Neural crest cell (in vitro differentiated cells): ENCODE measurements at places on chromosomes 5 and 9. TPM values are rescaled to one million over a fixed set of nuclear protein-coding genes. Genes with fewer than 3 reads are reported as not detected.

DNA sequence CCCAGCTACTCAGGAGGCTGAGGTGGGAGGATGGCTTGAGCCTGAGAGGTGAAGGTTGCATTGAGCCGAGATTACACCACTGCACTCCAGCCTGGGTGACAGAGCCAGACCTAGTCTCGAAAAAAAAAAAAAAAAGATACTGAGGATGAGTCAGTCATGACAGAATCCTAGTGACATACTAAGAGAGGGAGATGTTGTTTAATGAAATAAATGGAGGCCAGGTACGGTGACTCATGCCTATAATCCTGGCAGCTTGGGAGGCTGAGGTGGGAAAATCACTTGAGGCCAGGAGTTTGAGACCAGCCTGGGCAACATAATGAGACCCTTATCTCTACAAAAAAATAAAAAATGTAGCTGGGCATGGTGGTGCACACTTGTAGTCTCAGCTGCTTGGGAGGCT lies 107.2 kb downstream of the ZFAND5 start:
- H3K27me3 ChIP-seq: no peaks in the 10 kb centered on the region
- H3K4me1 ChIP-seq: no peaks in the 10 kb centered on the region
- no peak overlapping the region for H3K27ac ChIP-seq
- DNase-seq: no peak
- H3K36me3 ChIP-seq: peaks cover 2% of the 10 kb centered on the region

- no peak overlapping the region for H3K27ac ChIP-seq
- H3K27me3 ChIP-seq: no peaks in the 10 kb centered on the region
- H3K4me3 ChIP-seq: no peak overlapping the region
- no peak for DNase-seq
- H3K36me3 ChIP-seq: no peaks in the 10 kb centered on the region
Observed at GRCh38 chr9:113531919-113532808, 68.6 kb downstream of the RGS3 start.

GRCh38 chr5:135027697-135028615 lies 6.1 kb downstream of the PITX1 start:
- peaks cover 6% of the 10 kb centered on the region for H3K4me1 ChIP-seq
- peaks cover 99% of the 10 kb centered on the region for H3K27me3 ChIP-seq
- no peak for DNase-seq
- no peak overlapping the region for H3K27ac ChIP-seq
- peaks cover 2% of the 10 kb centered on the region for H3K36me3 ChIP-seq
- H3K4me3 ChIP-seq: no peak overlapping the region

- peak overlapping the region; percentile 99 for H3K4me3 ChIP-seq
- H3K27ac ChIP-seq: peak overlapping the region; percentile 99
- H3K4me1 ChIP-seq: peaks cover 51% of the 10 kb centered on the region
- peaks cover 5% of the 10 kb centered on the region for H3K27me3 ChIP-seq
- no peak for DNase-seq
Observed at GRCh38 chr9:128689820-128690683, 1.0 kb downstream of the SET start.

The SPATA31C1 gene
- 1.4 and 1.9 TPM in 2 replicates for total RNA-seq

DNA sequence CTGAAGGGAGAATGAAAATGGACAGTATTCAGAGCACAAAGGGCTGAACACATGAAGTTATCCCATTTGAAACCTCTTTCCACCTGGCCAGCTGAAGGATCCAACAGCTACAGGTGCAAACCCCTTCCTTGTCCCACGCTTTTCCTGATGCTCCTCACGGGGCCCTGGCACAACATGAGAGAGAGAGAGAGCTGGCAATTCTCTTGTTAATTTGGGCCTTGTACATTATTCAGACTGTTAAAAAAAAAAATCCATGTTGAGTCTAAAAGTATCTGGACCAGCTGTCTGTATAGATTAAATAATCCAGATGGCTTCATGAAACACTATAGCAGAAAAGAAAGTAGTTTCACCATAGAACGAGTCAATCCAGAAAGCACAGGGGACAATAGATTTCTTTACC lies 74.1 kb downstream of the HMHB1 start:
- H3K27me3 ChIP-seq: no peaks in the 10 kb centered on the region
- no peaks in the 10 kb centered on the region for H3K36me3 ChIP-seq
- H3K4me3 ChIP-seq: no peak overlapping the region
- no peak for DNase-seq

DNA sequence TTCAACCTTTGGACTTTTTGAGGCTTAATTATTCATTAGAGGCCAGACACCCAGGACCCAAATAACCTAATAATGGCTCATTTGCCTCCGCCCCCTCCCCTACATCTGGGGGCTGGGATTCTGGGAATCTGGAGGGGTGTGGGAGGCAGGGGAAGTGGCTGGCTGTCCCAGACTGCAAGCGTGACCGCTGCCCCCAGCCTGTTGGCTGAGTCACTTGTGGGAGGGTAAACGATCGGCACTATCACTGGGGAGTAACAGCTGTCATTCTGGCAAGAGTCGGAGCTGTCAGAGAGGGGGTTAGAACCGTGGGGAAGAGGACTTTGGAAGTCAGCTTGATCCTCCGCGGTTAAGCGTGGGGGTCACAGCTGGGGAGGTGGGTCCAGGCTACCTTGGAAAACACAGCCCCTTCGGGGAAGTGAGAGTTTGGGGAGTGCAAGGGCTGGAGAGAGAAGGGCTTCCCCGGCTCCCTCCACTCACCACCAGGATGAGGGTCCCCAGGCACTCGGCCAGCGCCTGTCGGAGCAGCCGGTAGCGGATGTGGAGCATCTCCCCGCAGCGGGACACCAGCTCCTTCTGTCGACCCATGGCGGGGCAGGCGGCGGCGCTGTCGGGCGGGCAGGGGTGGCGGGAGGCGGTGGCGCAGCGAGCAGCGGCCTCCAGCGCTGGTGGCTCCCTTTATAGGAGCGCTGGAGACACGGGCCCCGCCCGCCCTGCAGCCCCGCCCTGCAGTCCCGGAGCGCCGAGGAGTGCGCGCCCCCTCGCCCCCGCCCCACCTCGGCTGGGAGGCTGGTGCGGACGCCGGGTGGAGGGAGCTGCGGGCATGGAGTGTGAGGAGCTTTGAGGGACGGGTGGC lies at the start of gene AQP3:
Gene AQP3, minus strand, starts transcription at position 648 of the 853 bp plus-strand sequence. Its CDS starts 63 bp downstream, at position 585.
- H3K27me3 ChIP-seq: peaks cover 13% of the 10 kb centered on the region
- DNase-seq: peak; percentile 57
- peaks cover 15% of the 10 kb centered on the region for H3K4me1 ChIP-seq
- no peak within 1 kb of the TSS for H3K27ac ChIP-seq
- H3K36me3 ChIP-seq: no peaks in the 10 kb centered on the region

The RBM27 gene
- 21.8 and 24.8 TPM in 2 replicates for total RNA-seq

DNA sequence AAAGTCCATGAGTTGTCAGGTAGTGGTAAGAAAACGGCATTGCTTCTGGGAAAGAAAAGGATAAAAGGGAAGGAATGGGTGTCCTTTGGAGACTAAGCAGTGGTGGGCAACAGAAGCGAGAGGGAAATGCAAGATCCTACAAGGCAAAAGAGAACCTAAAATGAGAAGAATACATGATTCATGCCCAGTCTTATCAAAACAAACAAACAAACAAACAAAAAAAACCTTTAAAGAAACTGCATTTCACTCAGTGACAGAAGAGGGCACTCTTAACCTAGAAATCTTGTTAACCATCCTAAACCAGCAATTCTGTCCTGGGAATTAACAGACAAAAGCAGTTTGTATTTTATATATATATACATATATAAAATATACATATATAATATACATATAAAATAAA lies 88.5 kb downstream of the SUSD1 start:
- H3K36me3 ChIP-seq: peaks cover 9% of the 10 kb centered on the region
- peaks cover 3% of the 10 kb centered on the region for H3K4me1 ChIP-seq
- no peak for DNase-seq
- H3K27ac ChIP-seq: no peak overlapping the region
- H3K27me3 ChIP-seq: no peaks in the 10 kb centered on the region
- no peak overlapping the region for H3K4me3 ChIP-seq

DNA sequence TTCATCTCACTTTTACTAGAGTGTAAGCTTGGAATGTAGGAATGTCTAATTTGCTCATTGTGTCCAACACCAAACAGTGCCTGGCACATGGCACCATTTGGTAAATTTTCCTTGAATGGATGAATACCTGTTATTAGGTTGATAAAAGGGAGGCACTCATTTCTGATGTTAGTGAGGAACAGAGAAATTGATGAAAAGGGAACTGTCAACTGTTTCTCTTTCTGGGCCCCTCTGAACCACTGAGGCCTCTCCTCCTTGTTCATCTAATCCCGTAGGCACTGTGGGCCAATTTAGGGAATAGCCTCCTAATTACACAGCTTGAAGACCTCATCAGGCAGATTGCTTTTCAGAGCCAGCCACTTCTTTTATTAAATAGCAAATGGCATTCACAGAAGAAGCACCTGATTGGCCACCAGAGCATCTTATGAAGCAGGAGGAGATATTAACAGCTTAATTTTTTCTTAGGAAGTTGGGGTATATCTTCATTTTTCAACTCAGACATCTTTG lies 22.6 kb downstream of the MRRF start:
- H3K4me1 ChIP-seq: no peaks in the 10 kb centered on the region
- DNase-seq: no peak
- H3K27me3 ChIP-seq: no peaks in the 10 kb centered on the region
- H3K4me3 ChIP-seq: no peak overlapping the region

GRCh38 chr5:61941637-61942036 lies 364.4 kb upstream of the KIF2A start:
- H3K36me3 ChIP-seq: no peaks in the 10 kb centered on the region
- no peaks in the 10 kb centered on the region for H3K27me3 ChIP-seq
- no peak overlapping the region for H3K27ac ChIP-seq
- no peak for DNase-seq

The SPRY4 gene
- total RNA-seq: 42.1 and 44.2 TPM in 2 replicates

The FOXD4L3 gene
- not detected in 2 replicates for total RNA-seq

The PCDHA13 gene
- total RNA-seq: 1.2 and 1.3 TPM in 2 replicates

DNA sequence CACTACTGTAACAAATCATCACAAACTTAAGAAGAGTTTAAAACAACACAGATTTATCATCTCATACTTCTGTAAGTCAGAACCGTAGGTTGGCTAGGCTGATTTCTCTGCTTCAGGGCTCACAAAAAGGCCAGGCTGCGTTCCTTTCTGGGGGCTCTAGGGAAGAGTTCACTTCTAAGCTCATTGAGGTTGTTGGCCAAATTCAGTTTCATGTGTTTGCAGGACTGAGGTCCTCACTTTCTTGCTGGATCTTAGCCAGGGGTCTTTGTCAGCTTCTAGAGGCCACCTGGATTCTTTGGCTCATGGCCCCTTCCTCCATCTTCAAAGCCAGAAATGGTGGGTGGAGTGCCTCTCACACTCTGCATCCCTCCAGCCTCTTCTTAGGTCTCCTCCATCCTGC lies 76.0 kb downstream of the ACTBL2 start:
- no peaks in the 10 kb centered on the region for H3K27me3 ChIP-seq
- no peak overlapping the region for H3K4me3 ChIP-seq
- no peaks in the 10 kb centered on the region for H3K4me1 ChIP-seq
- no peak overlapping the region for H3K27ac ChIP-seq
- no peak for DNase-seq

- H3K36me3 ChIP-seq: peaks cover 8% of the 10 kb centered on the region
- H3K27ac ChIP-seq: no peak overlapping the region
- DNase-seq: no peak
- peaks cover 8% of the 10 kb centered on the region for H3K27me3 ChIP-seq
Observed at GRCh38 chr9:79572032-79572607, 355 bp downstream of the TLE4 start.

DNA sequence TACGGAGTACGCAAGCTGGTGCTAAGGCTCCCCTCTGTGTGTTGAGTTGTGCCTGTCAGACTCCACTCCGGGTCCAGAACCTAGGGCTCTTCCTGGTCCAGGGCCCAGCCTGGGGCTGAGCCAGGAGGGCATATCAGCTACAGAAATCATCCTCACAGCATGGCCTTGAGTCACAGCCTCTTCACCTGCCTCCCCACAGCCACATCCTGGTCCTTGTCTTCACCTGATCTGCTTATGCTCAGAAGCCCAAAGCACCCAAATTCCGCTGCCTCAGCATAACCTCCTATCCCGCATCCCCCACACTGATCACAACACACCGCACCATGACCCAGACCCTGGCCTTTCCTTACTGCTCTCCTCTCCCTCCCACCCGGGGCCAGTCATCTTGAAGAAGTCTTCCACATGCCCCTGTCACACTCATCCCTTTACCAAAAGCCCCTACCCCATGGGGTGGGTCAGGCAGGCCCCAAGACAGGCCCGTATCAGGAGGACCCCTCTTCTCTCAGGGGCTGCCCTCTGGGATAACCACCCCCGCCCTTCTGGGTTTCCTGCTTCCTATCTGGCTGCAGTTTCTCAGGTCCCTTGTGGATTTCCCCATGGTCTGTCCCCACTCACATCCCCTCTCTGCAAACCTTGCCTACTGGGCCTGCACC lies 1.3 kb upstream of the IL3 start:
- no peaks in the 10 kb centered on the region for H3K4me1 ChIP-seq
- H3K4me3 ChIP-seq: no peak overlapping the region
- H3K27me3 ChIP-seq: no peaks in the 10 kb centered on the region

DNA sequence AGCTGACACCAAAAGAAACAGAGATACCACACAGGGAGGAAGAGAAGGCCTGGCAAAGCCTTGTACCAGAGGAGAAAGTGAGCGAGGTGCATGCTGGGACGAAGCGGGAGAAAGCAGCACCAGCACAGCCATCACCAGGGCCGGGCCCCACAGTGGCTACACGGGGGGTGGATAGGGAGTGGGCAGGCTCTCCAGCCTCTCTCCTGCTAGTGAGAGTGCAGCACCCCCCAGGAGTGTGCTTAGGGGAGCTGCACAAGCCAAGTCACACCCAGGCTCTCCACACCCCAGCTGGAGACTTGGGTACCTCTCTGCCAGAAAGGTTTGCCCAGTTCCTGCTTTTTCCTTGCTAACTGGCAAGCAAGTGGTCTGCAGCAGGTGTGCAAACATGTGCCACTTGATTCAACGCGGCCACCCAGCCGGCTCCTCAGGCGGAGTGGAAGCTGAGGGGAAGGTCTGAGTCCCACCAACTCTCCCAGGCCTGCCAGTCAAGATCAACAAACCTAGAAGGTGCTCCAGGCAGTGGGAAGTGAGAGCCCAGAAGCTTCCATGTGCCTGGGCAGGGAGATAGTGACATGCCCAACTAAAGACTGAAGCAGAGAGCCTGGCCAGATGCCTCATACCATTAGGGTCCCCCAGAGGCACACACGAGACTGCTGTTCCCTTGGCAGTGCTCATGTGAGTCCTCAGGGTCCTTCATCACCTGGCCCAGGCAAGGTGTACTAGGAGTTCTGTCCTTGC lies 39.9 kb downstream of the BICD2 start:
- peaks cover 6% of the 10 kb centered on the region for H3K36me3 ChIP-seq
- peak overlapping the region; percentile 92 for H3K27ac ChIP-seq
- no peaks in the 10 kb centered on the region for H3K27me3 ChIP-seq
- H3K4me3 ChIP-seq: peak overlapping the region; percentile 5

DNA sequence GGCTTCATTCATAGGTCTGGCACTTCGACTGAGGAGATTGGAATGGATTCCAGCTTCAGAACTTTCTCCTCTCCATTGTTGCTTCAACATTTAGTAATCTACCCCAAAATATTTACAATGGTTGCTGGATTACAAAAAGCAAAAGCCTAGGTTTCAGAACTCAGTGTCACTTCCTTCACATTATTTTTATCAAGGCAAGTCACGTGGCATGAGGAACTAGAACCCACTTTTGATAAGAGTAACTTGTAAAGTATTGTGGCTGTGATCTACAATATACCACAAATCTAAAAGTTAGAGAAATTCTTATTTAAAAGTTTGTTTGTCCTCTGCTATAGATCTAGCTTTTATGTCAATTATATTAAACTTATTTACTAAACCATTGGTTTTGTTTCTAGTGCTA lies 39.7 kb upstream of the ANKDD1B start:
- no peaks in the 10 kb centered on the region for H3K27me3 ChIP-seq
- no peak overlapping the region for H3K27ac ChIP-seq
- peaks cover 5% of the 10 kb centered on the region for H3K36me3 ChIP-seq

The TNFSF15 gene
- not detected in 2 replicates for total RNA-seq

GRCh38 chr5:75681125-75681830 lies 36.0 kb downstream of the POC5 start:
- H3K4me1 ChIP-seq: no peaks in the 10 kb centered on the region
- no peak overlapping the region for H3K4me3 ChIP-seq
- H3K27ac ChIP-seq: no peak overlapping the region
- H3K36me3 ChIP-seq: no peaks in the 10 kb centered on the region
